ENCODE measurements at places on chromosomes 1 and 21. TPM values are rescaled to one million over a fixed set of nuclear protein-coding genes. Genes with fewer than 3 reads are reported as not detected.

SLAMF8 gene
- not detected for total RNA-seq

C1orf141 gene
- total RNA-seq = not detected

LCE2C gene
- total RNA-seq = not detected

AMPD2 gene
- total RNA-seq = 108 TPM

HUNK gene
- not detected for total RNA-seq

DNAJC28 gene
- 0.64 TPM for total RNA-seq

SPRR2E gene
- total RNA-seq = not detected

TSSK3 gene
- total RNA-seq = not detected

CPLANE2 gene
- 3.6 TPM for total RNA-seq

KCNE1 gene
- not detected for total RNA-seq

BACH1 gene
- 37.4 TPM for total RNA-seq

RNF186 gene
- not detected for total RNA-seq

S100A5 gene
- total RNA-seq = not detected

HIVEP3 gene
- total RNA-seq = 5.3 TPM

OR2L2 gene
- not detected for total RNA-seq

ADORA3 gene
- not detected for total RNA-seq
